ENCODE measurements at places on chromosomes 4 and X. TPM values are rescaled to one million over a fixed set of nuclear protein-coding genes. Genes with fewer than 3 reads are reported as not detected.

Gene SPIN4
- total RNA-seq, result 3.1 TPM

GRCh38 chr4:79831701-79832514 lies 241.1 kb downstream of the ANTXR2 start:
- H3K4me3 ChIP-seq, result no peak overlapping the region
- H3K4me1 ChIP-seq, result no peaks in the 10 kb centered on the region
- H3K27ac ChIP-seq, result no peak overlapping the region
- no peaks in the 10 kb centered on the region for H3K36me3 ChIP-seq

DNA sequence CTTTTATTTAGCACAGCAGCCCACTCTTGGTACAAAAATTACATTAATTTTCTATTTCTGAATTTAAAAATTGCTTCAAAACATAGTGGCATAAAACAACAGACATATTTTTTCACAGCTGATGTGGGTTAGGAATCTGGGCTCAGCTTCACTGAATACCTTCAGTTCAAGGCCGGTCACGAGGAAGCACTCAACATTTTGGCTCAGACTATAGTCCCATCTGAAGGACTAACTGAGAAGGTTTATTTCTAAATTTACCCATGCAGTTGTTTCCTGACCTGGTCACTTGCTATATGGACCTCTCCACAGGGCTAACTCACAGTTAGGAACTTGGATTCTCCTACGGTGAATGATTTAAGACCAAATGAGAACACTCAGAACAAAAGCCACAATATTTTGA lies 1230.2 kb upstream of the ADGRL3 start:
- no peak overlapping the region for H3K27ac ChIP-seq
- H3K36me3 ChIP-seq, result no peaks in the 10 kb centered on the region
- no peak for DNase-seq
- H3K4me1 ChIP-seq, result no peaks in the 10 kb centered on the region

GRCh38 chr4:73485596-73485995 lies 4.1 kb downstream of the AFM start:
- H3K4me1 ChIP-seq, result no peaks in the 10 kb centered on the region
- no peak for DNase-seq
- no peaks in the 10 kb centered on the region for H3K36me3 ChIP-seq
- H3K4me3 ChIP-seq, result no peak overlapping the region

DNA sequence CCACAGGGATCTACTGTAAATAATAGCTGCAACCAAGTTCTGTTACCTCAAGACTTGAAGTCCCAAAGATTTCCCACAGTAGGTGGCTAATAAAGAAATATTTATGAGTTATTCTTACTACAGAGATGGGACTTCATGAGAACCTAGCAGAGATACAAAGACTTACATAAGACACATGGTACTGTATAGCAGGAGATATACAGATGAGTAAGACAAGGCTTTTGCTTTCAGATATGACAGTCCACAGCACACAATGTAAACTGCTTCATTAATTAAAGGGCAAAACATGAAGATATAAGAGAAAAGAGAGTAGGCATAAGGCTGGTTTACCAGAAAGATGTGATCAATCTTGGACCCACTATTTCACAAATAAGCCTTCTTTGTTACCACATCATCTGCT lies 6.6 kb downstream of the ANKRD17 start:
- no peak overlapping the region for H3K4me3 ChIP-seq
- H3K27ac ChIP-seq, result no peak overlapping the region
- no peak for DNase-seq
- no peaks in the 10 kb centered on the region for H3K27me3 ChIP-seq
- peaks cover 73% of the 10 kb centered on the region for H3K4me1 ChIP-seq

GRCh38 chrX:101507372-101507771 lies 22.1 kb downstream of the ARMCX4 start:
- no peak overlapping the region for H3K4me3 ChIP-seq
- no peaks in the 10 kb centered on the region for H3K36me3 ChIP-seq
- no peak overlapping the region for H3K27ac ChIP-seq

Gene PDGFRA
- 176 TPM for total RNA-seq

Data from adrenal gland (tissue), 19 donors.